Activated CD4-positive, alpha-beta T cell treated with anti-CD3 and anti-CD28 coated beads for 24 hours (primary cell): ENCODE measurements at places on chromosomes 7 and 10.
A peak's percentile ranks its signal among the peaks of the same experiment; 100 is the strongest.

DNA sequence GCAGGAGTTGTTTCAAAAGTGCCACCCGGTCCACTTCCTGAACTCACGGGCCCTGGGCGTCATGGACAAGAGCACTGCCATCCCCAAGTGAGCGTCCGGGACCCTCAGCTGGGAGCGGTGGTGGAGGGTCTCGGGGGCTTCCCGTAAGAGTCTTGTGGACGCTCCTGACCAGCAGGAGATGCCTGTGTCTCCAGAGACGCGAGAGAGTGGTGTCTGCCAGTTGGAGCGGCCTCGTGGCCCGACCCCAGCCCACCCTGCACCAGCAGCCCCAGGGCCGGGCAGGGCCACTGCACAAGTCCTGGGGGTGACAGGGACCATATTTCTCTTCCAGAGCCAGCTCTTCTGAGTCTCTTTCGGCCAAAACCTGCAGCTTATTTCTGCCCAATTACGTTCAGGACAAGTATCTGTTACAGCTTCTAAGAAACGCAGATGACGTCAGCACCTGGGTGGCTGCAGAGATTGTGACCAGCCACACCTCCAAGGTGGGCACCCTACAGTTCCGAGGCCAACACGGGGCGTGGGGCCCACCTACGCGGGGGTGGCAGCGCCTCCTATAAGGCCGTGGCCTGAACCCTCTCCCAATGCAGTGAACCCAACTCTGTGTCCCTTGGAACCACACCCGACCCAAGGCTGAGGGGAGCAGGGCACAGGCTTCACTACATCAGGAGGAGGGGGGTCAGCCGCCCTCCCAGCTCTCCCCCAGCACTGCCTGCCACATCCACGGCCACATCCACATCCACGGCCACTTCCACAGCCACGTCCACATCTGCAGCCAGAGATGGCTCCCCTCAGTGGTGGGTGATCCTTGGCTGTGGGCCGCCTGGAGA, 16.2 kb upstream of the UTF1 start:
- no peak for DNase-seq

DNA sequence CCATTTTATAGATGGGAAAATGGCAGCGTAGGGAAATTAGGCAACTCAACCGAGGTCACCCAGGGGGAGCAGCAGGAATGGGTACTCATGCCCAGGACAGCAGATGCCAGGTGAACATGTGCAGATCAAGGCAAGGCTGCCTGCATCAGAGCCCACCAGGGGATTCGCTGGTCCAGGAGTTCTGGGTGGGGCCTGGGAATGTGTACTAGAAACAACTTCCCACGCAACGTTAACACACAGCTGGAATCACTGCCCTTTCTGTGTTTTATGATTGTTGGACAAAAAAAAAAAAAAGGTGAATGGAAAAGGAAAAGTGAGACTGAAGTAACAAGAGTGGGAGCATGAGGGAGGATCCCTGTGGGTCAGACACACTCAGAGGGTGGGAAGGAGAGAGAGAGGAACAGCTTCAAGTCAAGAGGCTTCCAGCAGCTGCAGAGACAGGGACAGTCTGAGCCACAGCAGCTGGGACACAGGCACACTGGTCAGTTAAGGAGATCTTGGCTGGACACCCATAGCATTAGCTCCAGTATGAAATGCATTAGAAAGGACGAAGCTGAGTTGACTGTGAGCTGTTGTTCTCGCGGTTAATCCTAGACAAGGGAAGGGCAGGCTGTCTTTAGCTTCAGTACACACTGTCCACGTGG, 187.9 kb upstream of the INHBA start:
- no peak for DNase-seq

GRCh38 chr7:141103847-141104429, 30.1 kb downstream of the TMEM178B start:
- no peak for DNase-seq

DNA sequence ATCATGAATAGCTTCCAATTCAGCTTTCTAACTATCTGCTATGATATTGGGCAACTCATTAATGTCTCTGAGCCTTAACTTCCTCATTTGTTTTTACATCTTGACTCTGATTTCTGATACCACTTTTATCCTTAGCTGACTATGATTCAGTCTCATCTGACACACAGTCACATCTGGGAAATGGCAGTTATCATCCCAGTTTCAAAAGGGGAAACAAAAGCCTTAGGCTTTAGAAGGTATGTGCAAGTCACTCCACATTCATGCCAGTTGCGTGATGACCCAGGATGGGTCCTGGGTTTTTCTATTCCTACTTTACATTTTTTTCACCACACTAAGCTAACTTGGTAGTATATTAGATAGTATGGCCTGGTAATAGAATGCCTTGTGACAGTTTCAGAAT, 12.7 kb downstream of the SCIN start:
- no peak for DNase-seq

DNA sequence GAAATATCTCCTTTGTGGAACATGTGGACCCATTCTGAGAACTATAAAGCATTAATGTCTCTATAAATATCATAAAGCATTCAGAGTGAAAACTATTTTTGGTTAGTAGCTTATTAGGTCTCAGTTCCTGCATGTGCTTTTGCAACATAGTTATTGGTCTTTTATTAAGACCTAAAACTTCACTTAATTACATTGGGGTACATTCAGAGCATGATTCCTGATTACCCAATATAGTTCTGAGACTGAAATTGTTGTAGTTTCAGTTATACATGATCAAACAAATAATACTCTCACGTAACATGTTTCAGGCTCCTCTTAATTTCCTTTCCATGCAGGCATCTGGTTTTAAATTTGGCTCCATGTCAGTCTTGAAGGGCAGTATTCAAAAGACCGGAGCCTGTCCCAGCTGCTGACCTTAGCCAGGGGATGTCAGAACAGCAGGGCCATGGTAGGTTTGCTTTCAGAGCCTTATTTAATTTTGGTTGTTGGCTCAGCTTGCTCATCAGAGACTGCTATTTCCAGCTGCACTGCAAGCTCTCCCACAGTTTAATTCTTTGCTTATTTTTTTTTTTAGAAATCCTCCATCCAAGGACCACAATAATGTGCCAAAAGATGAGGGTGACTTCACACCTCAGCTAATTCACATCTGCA, 447.8 kb upstream of the FZD8 start:
- DNase-seq = no peak

GRCh38 chr10:5563991-5564536, 39.3 kb downstream of the CALML3 start:
- peak; percentile 26 for DNase-seq

DNA sequence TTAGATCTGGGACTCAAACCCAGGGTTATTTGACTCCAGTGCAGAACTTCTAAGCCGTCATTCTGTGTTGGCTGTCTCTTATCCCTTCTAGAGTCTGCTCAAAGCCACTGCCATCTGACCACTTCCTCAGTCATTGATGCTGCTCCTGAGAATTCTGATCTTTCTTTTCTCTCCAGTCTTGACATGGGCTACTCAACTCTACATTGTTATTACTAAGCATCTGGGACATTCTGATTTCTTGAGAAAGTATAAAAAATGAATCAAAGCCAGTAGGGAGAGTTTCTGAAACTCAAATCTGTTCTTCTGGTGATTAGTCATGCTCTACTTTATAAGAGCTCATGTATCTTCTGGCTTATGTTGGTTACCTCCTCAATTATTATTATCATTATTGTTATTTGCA, 48.7 kb downstream of the ANK3 start:
- no peak for DNase-seq

- no peak for DNase-seq
Observed at GRCh38 chr7:52799817-52800216, 235.6 kb upstream of the POM121L12 start.

DNA sequence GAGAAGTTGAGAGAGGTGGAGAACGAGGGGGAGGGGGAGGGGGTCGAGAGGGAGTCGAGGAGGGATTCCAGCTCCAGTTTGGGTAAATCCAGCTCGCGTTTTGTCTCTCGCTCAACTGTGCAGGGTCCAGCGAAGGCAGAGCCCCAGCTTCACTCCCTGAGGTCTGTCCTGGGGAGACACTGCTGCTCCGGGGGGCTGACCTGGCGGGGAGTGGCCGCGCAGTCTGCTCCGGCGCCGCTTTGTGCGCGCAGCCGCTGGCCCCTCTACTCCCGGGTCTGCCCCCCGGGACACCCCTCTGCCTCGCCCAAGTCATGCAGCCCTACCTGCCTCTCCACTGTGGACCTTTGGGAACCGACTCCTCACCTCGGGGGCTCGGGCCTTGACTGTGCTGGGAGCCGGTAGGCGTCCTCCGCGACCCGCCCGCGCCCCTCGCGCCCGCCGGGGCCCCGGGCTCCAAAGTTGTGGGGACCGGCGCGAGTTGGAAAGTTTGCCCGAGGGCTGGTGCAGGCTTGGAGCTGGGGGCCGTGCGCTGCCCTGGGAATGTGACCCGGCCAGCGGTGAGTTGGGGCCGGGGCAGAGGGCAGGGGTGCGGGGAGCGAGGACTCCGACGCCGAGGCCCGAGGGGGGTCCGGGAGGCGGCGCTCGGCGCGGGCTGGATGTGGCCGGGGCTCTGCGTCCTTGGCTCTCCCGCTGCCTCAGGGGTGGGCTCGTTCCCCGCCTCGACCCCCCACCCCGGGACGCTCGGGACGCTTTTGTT, at the start of gene TET1:
TSS of gene TET1 (plus strand) at position 152 of the 757 bp plus-strand sequence. CDS start 12,002 bp downstream, outside the sequence.
- DNase-seq = peak; percentile 28
